ENCODE measurements at places on chromosomes 6 and 20.

DNA sequence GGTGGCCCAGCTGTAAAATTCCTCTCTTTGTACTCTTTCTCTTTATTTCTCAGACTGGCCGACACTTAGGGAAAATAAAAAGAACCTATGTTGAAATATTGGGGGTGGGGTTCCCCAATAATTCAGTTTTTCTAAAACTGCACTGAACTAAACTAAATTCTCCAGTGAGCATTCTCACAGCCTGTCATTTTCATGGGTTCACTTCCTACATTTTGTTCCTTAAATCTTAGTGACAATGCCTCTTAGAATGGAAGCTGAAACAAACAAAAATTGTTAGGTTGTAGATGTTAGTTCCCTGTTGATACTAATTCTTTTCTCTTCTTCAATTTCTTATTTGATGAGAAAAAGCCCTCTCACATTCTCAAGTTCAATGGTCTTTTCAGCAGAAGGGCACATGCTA lies 35.8 kb upstream of the IFNGR1 start:
- no peak for DNase-seq

- no peak for DNase-seq
Observed at GRCh38 chr20:6767536-6768227, at the start of gene BMP2. TSS of gene BMP2 (plus strand) at chr20:6767686. CDS start at chr20:6770127, 2,441 bp downstream.

DNA sequence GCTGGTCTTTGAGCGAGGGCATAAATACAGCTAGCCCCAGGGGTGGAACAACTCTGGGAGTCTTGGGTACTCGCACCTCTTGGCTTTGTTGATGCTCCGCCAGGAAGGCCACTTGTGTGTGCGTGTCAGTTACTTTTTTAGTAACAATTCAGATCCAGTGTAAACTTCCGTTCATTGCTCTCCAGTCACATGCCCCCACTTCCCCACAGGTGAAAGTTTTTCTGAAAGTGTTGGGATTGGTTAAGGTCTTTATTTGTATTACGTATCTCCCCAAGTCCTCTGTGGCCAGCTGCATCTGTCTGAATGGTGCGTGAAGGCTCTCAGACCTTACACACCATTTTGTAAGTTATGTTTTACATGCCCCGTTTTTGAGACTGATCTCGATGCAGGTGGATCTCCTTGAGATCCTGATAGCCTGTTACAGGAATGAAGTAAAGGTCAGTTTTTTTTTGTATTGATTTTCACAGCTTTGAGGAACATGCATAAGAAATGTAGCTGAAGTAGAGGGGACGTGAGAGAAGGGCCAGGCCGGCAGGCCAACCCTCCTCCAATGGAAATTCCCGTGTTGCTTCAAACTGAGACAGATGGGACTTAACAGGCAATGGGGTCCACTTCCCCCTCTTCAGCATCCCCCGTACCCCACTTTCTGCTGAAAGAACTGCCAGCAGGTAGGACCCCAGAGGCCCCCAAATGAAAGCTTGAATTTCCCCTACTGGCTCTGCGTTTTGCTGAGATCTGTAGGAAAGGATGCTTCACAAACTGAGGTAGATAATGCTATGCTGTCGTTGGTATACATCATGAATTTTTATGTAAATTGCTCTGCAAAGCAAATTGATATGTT lies 19.2 kb downstream of the IRF4 start:
- no peak for DNase-seq

- DNase-seq = peak; percentile 47
Observed at GRCh38 chr6:43770372-43771209, 580 bp downstream of the VEGFA start.

All from CD4-positive, alpha-beta T cell treated with Interleukin-6 for 4 hours (primary cell).